Right forelimb (tissue), 1 donor: ENCODE measurements at places on chromosomes 6 and 20.
A peak's percentile ranks its signal among the peaks of the same experiment; 100 is the strongest.

GRCh38 chr20:33679758-33680485 lies 5.7 kb upstream of the NECAB3 start:
- DNase-seq: no peak

GRCh38 chr6:112879920-112880413 lies 532.8 kb downstream of the RFPL4B start:
- no peak for DNase-seq

DNA sequence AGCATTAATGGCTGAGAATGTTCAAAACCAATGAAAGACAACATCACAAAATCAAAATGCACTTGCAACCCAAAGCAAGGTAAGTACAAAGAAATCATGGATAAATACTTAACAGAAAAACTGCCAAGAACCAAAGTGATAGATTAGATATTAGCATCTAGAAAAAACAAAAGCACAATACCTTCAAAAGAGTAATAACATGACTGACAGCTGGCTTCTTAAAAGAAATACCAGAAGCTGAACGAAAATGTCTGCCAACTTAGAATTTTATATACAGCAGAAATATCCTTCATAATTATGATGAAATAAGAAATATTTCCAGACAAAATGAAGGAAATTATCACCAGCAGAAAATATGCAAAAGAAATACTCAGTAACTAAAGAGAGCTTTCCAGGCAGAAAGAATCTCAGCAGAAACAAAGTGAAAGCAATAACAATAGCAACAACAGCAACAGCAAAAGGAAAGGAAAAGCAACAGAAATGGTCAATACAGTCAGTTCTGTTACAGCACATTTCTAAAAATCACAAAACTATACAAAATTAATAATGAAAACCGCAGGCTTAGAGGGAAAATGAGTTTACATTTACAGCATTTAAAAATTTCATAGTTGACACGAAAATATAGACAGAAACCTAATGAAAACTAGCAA lies 121.5 kb upstream of the MAN1A1 start:
- DNase-seq: no peak

DNA sequence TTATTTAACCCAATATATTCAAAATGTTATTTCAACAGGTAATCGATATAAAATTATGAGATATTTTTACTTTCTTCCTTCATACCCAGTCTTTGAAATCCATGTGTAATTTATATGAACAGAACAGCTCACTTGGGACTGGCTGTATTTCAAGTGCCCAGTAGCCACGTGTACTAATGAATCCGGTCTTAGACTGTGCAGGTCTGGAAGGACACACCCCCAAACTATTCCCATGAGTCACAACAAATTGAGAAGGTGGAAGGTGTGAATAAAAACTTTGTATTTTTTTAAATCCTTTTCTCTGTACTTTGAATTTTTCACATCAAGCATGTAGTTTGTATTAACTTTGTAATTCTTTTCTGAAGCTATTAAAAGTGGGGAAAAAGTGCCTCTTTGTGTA lies 2.8 kb downstream of the UNC5CL start:
- DNase-seq: no peak

DNA sequence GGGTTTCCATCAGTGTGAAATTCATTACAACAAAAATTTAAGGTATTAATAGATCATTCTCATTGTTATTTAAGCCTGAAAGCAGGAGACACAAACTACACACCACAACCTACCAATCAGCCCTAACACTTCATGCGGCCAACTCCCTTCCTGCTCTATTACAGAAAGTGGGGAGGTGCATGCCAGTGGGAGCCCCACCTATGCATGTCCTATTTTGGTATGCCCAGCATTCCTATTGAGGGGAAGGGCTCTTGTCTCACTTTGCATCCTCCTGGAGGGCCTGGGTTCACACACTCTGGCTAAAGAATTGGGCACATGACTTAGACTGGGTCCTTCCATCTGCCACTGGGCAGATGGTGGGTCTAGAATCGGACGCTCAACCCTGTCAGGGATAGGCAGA lies 450.0 kb downstream of the PTPRT start:
- no peak for DNase-seq

DNA sequence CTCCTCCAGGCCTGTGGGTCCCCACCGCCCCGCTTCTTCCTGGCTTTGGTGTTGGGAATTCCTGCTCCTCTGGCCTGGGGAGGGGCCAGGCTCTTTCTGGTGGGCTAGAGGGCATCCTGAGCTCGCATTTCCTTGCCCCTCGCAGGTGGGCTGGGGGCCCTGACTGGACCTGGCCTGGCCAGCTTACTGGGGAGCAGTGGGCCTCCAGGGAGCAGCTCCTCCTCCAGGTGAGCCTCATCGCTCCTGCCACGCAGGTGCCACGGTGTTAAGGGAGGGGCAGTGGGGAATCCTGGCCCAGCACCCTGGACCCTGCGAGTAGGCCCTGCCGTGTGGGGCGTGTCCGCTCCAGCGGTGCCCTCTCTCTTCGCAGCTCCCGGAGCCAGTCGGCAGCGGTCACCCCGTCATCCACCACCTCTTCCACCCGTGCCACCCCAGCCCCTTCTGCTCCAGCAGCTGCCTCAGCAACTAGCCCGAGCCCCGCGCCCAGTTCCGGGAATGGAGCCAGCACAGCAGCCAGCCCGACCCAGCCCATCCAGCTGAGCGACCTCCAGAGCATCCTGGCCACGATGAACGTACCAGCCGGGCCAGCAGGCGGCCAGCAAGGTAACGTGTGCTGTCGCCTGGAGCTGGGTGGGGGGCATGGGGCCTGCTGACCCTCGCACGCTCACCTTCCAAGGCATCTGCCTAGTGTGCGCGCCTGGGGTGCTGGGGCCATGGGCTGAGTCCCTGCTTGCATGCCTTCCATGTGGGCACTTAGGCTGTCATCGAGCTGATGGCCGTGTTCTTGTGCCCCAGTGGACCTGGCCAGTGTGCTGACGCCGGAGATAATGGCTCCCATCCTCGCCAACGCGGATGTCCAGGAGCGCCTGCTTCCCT lies 4.7 kb downstream of the ADRM1 start:
- DNase-seq: no peak

GRCh38 chr20:37777988-37778659 lies 84.3 kb downstream of the CTNNBL1 start:
- DNase-seq: peak; percentile 47

- DNase-seq: peak; percentile 35
Observed at GRCh38 chr6:169865346-169866139, 114.1 kb downstream of the ERMARD start.

DNA sequence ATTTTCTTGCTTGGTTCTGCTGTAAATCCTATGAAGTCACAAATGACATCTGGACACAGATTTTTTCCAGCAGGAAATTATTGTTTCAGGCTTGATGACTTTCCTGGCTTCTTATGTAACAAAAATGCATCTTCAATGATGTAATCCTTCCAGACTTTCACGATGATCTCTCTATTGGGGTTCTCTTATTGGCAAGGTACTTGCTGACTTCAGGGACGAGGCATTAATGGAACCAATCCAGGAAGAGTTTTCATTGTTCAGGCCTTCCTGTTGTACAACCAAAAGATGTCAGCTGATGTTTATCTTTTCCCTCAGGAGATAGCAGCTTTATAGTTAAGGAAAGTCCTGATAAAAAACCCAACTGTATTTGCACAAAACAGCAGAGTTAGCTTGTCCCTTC lies 118.5 kb upstream of the MMS22L start:
- no peak for DNase-seq

DNA sequence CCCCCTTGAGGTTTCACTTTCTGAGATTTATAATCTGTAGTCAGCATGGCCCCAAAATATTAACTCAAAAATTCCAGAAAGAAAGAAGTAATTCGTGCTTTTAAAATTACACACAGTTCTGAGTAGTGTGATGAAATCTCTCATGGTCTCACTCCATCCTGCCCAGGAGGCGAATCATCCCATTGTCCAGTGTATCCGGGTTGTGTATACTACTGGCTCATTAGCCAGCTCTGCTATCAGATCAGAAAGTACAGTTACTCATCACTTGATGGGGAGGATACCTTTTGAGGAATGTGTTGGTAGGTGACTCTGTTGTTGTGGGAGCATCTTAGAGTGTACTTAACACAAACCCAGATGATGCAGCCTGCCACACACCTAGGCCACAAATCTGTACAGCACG lies 65.2 kb downstream of the CDC5L start:
- no peak for DNase-seq

DNA sequence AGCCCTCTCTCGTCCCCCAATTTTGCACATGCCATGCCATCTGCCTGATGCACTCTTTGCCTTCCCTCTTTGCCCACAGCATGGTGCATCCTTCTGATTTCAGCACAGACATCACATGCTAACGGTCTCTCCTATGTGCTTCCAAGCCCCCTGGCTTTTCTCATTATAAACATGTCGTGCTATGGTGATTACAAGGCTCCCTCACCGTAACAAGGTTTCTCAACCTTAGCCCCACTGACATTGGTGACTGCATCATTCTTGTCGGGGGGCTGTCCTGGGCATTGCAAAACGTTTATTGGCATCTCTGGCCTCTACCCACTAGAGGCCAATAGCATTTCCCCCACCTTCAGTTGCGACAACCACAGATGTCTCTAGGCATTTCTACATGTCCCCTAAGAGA lies 187.2 kb downstream of the TFAP2C start:
- no peak for DNase-seq
